ENCODE measurements at places on chromosomes 4 and X. TPM values are rescaled to one million over a fixed set of nuclear protein-coding genes. Genes with fewer than 3 reads are reported as not detected.

Gene DGKK
- 0.22 TPM for polyA plus RNA-seq

Gene ALB
- polyA plus RNA-seq: not detected

Gene AREG
- polyA plus RNA-seq: 38.8 TPM

Gene DCX
- not detected for polyA plus RNA-seq

Gene CENPVL2
- not detected for polyA plus RNA-seq

Gene PPBP
- 35.7 TPM for polyA plus RNA-seq

Gene TRIM61
- polyA plus RNA-seq: 2.5 TPM

Gene TASL
- polyA plus RNA-seq: 1.9 TPM

Gene PCDH18
- polyA plus RNA-seq: not detected

Gene TMEM31
- not detected for polyA plus RNA-seq

- no peak for DNase-seq
Observed at GRCh38 chr4:93469560-93469959, 359.0 kb upstream of the ATOH1 start.

GRCh38 chrX:49184294-49185281 is 1.6 kb downstream of the PRICKLE3 start:
- DNase-seq: no peak

GRCh38 chr4:147482281-147482680 is 1.4 kb downstream of the EDNRA start:
- DNase-seq: no peak

GRCh38 chr4:7058792-7059191 is 9.1 kb downstream of the GRPEL1 start:
- no peak for DNase-seq

- no peak for DNase-seq
Observed at GRCh38 chr4:174314274-174314673, 30.6 kb downstream of the CEP44 start.

GRCh38 chr4:154559494-154560418 is 3.1 kb upstream of the FGB start:
- no peak for DNase-seq

DNA sequence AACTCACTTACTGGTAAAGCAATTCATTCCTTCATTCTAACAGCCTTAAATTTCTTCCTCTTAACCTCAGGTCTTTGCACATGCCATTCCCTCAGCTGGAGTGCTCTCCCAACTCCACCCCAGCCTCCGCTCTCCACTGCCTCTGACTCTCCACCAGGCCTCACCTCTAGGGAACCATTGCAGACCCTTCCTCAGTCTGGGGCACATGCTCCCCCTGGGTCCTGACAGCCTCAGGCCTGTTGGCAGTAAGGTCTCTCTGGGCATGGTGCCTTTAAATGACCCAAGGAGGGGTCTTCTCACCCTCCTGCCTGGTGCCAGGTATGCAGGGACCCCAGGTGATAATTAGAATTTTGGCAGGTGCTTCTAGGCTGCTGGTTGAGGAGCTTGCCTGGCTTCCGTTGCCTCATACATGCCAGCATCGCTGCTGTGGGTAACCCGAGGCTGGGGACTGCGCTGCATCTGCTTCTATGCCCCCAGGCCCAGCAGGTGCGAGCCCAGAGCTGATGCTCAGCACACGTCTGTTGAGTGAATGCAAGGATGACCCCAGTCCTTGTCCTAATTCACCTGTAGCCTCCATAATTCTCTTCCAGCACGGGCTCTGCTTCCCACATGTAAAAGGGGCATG is 27.5 kb upstream of the GPR78 start:
- no peak for DNase-seq

- DNase-seq: no peak
Observed at GRCh38 chrX:19720236-19720635, 167.2 kb downstream of the SH3KBP1 start.

GRCh38 chr4:142331132-142331531 is 515.0 kb downstream of the INPP4B start:
- DNase-seq: no peak

- DNase-seq: no peak
Observed at GRCh38 chr4:187188118-187188517, 464.5 kb upstream of the FAT1 start.

GRCh38 chrX:630612-631496 is at the start of gene SHOX:
SHOX (plus strand) TSS chrX:630791; CDS start chrX:630898, 107 bp downstream.
- no peak for DNase-seq

GRCh38 chr4:182492423-182492822 is 249.2 kb downstream of the TENM3 start:
- DNase-seq: no peak

DNA sequence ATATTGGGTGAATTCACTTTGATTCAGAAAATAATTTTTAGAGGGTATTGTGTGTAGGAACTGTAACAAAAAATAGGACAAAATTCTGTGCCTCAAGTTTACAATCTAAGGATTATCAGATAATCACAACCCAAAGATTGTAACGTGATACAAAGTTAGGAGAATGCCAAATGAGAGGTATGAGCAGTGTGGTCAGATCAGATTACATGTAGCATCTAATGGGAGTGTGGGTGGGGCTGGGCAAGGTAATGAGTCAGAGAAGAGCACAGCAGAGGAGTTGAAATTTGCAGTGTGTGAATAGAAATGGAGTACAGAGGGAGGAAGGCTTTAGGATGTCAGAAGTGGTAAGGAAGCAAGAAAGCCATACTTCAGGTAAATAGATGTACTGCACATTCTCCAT is 103.4 kb upstream of the TEX13A start:
- no peak for DNase-seq

DNA sequence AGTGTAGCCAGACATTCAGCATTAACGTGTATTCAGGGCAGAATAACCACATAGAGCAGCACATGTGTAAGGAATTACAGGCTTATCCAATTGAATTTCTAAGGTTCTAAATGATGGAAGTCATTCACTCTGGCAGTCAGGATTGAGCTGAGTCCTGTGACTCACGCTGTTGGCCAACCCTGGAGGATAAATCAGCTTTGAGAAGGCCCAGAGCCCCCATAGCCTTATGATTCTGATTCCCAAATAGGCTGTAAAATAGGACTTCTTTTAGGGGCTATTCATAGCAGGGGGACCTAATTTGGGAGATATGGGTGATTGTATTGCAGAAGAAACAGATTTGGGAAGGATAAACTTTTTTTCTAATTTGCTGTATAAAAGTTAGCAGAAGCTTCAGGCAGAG is 8.1 kb upstream of the HPF1 start:
- no peak for DNase-seq

DNA sequence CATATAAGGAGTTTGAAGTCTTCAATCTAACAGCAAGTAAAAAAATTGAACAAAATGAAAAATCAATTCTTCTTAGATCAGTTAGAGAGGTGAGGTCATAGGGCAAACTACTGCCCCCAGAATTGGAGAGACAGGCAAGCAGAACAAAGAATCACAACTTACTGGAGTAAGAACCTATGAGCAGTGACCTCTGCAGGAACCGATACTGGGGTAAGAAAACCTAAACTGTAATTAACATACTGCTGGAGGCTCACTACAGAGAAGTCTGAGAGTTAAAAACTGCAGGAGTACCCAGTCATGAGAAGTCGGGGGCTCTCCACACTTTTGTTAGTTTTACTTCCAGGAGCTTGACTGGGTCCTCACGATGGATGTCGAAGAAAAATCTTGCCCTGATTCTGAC is 16.0 kb downstream of the CLDN22 start:
- DNase-seq: no peak

DNA sequence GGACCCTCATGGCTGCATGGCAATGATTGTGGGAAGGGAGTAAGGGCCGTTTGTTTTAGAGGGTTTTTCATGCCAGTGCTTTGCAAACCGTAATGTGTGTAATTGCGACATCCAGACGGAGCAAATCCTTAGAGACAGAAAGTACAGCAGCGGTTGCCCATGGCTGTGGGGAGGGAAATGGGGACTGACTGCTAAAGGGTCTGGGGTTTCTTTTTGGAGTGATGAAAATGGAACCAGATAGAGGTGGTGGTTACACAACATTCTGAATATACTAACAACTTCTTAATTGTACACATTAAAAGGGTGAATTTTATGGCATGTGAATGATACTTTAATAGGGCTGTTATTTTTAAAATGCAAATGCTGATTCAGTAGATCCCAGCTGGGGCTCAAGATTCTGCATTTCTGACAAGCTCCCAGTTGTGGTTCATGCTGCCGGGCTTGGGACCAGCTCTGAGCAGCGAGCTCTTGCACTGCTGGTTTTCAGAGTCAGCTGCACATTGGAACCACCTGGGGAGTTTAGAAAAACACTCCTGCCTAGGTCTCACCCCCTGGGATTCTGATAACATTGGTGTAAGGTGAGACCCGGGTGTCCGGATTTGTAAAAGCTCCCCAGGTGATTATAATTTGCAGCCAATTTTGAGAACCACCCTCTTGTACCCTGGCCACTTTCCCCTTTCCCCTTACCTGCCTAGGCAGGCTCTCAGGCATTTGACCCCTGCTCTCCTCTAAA is 47.7 kb downstream of the PRPS1 start:
- no peak for DNase-seq

DNA sequence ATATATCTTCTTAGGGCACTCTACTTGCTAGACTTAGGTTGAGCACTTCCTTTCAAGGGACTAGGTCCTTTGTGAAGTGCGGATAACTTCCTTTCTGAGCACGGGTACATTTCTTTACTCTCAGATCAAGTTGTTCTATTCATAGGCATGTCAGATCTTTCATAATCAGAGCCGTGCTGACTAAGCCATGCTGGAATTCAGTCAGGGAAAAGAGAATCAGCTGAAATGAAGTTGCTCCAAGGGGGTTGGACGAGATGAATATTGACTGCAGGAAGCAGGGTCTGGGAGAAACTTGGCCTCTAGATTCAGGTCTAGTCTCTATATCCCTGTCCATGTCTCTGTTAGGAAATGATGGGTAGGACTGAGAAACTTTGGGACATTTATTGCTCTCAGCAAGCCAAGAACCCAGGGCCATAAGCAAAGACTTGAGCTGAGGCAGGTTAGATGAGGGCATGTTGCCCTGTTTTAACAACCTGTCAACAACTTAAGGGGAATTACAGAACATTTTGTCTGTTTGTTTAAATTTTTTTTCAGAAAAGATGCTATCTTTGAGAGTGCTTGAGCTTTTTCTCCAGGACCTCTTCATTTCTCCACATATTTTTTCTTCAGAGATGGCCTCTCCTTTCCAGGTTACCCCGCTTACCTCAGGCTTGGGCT is 28.3 kb downstream of the AREG start:
- DNase-seq: no peak

DNA sequence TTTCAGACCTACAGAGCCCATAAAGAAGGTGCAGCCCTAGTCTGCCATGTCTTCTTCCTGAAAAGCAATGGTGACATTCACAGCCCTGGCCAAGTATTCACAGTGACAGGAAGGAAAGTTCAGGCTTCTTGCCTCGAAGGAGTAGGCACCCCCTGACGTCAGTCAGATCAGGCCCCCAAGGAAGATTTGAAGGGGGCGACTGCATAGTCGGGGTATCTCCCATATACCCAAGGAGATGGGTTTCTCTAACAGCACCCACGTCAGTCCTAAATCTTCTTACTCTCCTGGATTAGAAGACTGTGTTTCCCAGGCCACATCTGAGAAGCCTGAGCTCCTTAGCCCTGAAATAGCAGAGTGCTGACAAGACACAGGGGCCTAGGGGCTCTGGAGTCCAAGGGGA is at the start of gene PPEF2:
PPEF2 (minus strand) TSS at position 101 of the 400 bp plus-strand sequence. CDS start 6,127 bp downstream, outside the sequence.
- DNase-seq: no peak

DNA sequence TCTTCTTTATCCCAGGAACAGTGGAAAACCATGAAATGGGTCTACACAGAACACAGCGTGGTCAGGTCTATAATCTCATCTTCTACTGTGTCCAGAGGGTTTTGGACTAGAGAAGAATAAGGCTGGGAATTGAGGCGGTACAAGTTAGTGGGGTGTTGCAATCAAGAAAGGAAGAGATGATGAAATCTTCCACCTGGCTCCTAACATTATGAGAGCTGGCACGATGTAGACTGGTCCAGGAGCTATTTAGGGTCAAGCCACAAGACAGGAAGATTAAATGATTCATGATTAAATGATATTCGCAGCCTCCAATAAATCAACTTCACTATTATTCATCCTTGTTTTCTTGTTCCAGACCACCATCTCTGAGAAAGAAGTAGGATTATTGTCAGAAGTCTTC is 88.0 kb downstream of the ARSF start:
- no peak for DNase-seq

DNA sequence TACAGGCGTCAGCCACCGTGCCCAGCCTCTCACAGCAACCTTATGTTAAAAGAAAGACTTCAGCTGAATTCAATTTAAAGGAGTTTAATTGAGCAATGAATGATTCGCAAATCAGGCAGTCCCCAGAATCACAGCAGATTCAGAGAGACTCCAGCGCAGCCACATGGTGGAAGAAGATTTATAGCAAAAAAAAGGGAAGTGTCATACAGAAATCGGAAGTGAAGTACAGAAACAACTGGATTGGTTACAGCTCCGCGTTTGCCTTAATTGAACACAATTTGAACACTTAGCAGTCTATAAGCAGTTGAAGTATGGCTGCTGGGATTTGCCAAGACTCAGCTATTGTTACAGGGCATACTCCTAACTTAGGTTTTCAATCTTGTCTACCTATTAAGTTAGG is 19.8 kb downstream of the CENPVL3 start:
- no peak for DNase-seq
